ENCODE measurements at places on chromosomes 2 and 18.

DNA sequence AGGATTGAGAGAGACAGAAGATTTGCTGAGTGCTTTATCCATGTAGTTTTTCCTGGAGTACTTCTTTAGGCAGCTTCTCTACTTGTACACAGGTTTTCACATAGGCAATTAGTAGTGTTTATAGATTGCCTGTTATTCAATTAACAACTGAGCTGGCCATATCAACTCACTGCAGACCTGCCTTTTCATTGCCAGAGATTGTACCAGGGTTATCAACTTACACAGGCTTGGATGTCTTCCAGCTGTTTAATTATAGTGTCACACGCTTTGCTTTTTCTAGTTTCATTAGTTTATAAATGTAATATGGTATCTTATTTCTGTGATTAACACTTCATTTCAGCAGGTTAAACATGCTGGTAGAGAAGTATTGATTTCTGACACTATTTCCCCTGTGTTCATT lies 125.9 kb downstream of the GPD2 start:
- DNase-seq, result no peak

- DNase-seq, result peak; percentile 10
These were observed 851.8 kb upstream of the NXPH2 start for GRCh38 chr2:139631966-139632365.

GRCh38 chr2:170077830-170078569 lies 99.9 kb upstream of the MYO3B start:
- no peak for DNase-seq

DNA sequence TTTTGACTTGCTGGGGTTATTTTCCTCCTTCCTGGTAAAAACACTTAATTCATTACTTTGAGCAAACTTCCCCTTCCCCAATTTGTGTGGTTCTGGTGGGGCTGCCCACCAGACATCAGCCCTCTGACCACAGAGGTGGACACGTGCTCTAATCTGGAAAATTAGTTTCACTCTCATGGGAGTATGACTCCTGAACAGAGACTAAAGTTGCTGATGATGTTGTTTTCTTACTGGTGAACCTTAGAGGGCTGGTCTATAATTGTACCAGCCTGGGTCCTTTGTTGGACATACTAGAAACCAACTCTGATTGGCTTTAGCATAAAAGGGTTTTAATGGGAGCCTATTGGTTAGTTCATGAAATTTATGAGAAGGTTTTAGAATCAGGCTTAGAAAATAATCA lies 54.1 kb upstream of the ACYP2 start:
- no peak for DNase-seq

GRCh38 chr2:108611021-108611420 lies 76.8 kb downstream of the LIMS1 start:
- DNase-seq, result no peak

DNA sequence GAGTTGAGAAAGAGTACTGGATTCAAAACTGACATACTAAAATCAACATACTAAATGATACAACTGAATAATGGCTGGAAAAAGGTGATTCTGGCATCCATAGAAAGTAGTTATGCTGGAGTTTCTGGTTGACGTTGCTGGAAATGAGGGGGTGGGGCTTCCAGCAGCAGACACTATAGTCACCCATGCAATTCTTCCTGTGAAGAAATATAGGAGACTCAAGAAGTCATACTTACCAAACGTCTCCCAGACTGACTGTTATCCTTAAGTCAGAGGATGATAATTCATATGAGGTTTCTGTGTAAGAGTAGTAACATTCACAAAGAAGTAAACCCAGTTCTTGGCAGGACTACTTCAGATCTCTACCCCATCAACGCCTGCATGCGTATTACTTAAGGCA lies 23.6 kb downstream of the DTNB start:
- DNase-seq, result no peak

- no peak for DNase-seq
These were observed 18.5 kb upstream of the IL36G start for GRCh38 chr2:112959109-112959812.

All from urinary bladder (tissue), 4 donors.